ENCODE measurements at places on chromosomes 4 and X.

- DNase-seq: no peak
These were observed 515.4 kb downstream of the ZNF674 start for GRCh38 chrX:46029777-46030176.

- DNase-seq: peak; percentile 10
These were observed 18.4 kb downstream of the C4orf17 start for GRCh38 chr4:99529228-99529627.

DNA sequence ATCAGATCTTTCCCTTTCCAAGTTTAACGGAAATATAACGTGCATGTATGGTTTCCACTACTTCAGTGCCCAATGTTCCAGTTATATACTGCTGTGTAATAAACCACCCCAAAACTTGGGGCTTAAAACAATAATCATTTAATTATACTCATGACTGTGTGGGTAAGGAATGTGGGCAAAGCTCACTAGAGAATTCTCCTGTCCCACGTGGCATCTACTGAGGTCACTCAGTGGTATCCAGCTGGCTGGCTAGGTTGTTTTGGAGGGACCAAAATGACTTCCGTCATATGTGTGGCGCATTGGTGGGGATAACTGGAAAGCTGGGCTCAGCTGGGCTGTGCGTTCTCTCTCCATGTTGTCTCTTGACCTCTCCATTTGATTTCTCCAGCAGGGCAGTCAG lies 18.5 kb downstream of the ZCCHC18 start:
- DNase-seq: no peak

GRCh38 chr4:73068491-73069337 lies 802 bp downstream of the COX18 start:
- DNase-seq: no peak

GRCh38 chr4:48032721-48033120 lies 16.1 kb downstream of the NIPAL1 start:
- DNase-seq: no peak

DNA sequence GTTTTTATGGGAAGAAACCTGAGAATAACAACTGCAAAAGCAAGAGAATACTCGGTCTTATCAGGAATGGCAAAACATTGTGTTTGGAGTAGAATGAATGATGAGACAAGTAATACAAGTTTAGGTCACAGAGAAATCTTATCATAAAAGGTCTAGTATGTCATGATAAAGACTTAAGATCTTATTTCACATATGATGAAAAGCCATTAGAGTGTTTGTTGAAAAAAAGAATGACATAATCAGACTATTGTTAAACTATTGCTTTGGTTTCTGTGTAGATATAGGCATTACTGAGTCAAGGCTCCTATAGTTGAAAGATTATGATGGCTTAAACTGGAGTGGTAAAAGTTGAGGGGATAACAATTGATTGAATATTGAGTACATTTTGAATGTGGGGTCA lies 603.6 kb downstream of the CCSER1 start:
- DNase-seq: no peak

Data from fibroblast of the conjunctiva (primary cell).